ENCODE measurements at places on chromosomes 12 and 14.
A peak's percentile ranks its signal among the peaks of the same experiment; 100 is the strongest.

GRCh38 chr12:4763549-4763948 is 43.3 kb downstream of the GALNT8 start:
- DNase-seq = peak; percentile 26

DNA sequence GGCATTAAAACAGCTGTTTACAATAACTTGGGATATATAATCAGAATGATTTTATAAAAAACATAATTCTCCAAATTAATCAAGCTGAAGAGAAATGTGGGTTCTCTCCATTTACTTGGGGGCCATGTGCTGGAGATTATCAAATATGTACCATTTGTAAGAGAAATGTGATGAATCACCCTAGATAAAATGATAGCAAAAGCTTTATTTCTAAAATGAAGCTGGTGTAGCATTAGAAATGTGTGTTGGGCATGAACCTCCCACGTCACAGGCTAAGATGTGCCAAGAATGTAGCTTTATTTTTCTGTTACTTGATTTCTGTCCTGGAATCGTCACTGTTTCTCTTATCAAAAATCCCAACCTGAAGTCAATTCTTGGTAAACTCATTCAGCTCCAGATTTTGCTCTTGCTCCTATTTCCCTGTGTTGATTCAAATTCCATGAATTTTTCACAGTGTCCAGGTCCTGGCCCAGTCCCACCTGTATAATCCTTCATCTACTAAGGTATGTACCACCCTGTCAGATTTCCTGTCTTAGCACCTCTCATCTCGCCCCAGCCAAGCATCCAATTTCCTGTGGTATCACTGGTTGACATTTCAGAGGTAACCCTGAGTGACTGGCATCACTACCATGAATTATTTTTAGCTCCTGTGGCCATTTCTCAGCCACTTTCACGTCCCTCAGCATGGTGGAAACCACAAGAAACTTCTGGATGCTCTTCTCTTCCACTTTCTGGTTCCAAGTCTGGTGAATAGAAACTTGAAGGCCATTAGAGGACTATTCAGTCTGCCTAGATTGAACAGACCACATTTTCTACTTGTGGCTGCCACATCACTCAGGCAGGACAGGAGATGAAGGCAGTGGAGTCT is 103.6 kb upstream of the FLRT2 start:
- DNase-seq = no peak

- peak; percentile 25 for DNase-seq
Observed at GRCh38 chr14:70257526-70257925, 68.8 kb upstream of the SLC8A3 start.

- no peak for DNase-seq
Observed at GRCh38 chr14:66511849-66512248, 3.9 kb downstream of the GPHN start.

DNA sequence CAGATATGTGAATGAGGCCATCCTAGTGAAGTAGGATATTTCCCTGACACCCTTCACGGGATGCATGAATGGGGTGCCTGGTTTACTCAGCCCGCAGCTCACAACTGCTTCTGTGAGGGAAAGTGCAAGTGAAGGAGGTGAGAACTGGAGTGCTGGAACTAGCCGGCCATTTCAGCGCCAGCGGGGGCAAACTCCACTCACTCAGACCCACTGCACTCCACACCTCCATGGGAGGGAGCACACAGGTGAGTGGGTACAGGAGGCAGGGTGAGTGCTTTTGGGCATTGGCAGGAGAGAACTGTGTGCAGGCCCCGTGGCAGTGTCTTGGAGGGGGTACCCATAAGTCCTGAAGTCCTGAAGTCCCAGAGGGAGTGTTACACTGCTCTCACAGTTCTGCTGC is 1008.4 kb downstream of the SLC6A15 start:
- DNase-seq = no peak

- no peak for DNase-seq
Observed at GRCh38 chr14:90296641-90297040, 35.1 kb downstream of the NRDE2 start.

- no peak for DNase-seq
Observed at GRCh38 chr12:87901457-87901856, 127.7 kb downstream of the C12orf50 start.

- no peak for DNase-seq
Observed at GRCh38 chr12:121549075-121549474, 31.7 kb downstream of the KDM2B start.

GRCh38 chr12:26047401-26048226 is 77.2 kb downstream of the BHLHE41 start:
- DNase-seq = no peak

DNA sequence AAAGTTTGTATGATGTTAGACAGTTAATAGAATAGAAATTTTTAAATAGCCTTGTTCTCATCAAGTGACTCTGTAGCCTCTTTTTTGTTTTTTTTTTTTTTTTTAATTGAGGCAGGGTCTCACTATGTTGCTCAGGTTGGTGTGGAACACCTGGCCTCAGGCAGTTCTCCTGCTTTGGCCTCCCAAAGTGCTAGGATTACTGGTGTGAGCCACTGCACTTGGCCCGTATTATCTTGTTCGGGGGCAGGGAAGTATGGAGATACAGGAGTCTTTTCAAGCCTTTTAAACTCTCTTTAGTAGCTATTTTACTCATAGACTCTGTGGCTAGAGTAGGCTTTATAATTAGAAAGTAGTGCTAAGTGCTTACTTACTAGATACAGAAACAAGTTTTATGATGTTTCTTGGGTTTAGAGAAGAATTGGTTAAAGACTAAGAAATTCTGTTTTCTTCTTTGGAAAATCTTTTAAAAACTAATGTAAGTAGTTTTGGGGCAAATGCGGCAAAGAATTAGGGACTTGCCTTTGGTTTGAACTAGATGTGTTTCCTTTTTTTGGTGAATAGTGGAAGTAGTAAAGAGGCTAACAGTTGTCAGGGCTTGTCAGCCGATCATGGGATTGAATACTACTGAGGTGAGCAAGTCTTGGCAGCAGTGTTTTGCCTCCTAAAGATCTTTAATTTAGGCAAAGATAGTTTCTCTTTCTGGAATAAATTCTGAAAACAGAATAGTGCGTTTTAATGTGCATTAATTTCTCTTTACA is 31.3 kb downstream of the FBXO34 start:
- no peak for DNase-seq

DNA sequence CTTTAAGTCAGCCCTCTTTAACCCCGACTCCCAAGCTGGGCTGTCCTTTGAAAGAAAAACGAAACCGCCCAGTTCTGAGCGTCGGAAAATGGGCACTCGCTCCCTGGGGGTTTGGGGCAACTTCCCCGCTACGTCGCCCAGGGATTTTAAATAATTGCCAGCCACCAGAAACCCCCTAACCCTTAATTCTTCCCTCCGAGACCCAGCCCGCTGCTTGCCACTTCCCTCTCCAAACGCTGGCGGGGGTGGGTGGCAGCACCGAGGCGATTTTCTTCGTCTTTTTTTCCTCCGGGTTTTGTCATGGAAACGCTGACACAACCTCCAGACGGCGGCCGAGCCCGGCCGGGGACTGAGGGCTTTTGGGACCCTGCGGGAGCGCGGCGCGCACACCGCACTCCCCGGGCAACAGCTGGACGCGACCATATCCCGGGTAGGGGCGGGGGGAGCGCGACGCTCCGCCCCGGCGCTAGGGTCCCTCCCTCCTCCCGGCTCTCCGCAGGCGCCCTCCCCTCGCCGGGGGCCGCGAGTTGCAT is at the start of gene CHST11:
CHST11 (plus strand) TSS at position 532 of the 533 bp plus-strand sequence.
- peak; percentile 92 for DNase-seq

DNA sequence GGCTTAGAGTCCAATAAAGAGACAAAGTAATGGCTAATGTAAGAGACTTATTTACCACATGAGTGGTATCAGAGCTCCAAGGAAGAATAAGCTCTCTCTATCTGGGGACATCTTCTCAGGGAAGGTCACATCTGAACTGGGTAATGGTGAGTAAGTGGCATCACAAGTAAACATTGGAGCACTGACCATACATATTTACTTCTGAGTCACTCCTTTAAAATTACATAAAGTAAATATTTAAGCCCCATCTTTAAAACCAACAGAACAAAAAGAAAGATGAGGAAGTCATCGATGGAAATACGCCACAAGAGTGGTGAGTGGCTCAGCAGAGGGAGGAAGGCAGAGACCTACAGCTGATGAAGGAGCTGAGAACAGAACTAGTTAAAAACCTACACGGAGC is 159.9 kb downstream of the DUSP6 start:
- no peak for DNase-seq

DNA sequence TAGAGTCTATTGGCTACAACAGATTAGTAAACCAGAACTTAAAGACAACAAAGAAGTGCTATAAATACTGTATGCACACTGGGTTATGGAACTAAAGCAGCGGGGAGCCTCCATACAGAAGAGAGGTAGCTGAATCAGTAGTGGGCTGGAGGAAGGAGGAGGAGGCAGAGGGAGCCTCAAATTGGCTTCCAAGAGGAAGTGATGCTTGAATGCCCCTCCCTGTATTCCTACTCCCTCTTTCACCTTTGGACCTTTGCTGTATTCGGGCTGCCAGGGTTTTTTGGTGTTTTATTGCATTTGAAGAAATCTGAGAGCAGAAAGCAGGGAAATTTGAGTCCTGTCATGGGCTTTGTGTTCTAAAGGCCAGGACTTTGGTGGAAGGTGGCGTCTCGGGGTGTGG is 104.0 kb upstream of the PTPRB start:
- no peak for DNase-seq

GRCh38 chr12:91098461-91098860 is 12.8 kb downstream of the LUM start:
- DNase-seq = no peak

GRCh38 chr12:108964371-108965352 is 56.2 kb downstream of the SVOP start:
- no peak for DNase-seq

DNA sequence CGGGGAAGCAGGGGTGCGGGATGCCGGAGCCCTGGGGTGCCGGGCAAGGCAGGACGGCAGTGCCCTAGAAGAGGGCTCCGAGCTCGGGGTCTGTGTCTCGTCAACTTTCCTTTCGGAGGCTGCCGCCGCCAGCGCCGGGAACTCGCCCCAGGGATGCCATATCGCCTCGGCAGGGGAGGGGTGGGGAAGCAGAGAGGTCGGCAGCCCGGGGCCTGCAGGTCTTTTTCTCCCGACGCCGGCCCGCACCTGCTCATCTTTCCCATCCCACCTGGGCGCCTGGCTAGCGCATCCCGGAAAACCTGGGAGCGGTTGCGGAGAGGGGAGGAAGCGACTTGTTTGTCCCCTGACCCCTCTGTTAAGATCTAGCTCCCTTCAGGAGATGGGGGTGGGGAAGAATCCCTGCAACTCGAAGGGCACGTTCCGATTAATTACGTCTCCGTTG is 547 bp downstream of the CNTN1 start:
- DNase-seq = no peak

DNA sequence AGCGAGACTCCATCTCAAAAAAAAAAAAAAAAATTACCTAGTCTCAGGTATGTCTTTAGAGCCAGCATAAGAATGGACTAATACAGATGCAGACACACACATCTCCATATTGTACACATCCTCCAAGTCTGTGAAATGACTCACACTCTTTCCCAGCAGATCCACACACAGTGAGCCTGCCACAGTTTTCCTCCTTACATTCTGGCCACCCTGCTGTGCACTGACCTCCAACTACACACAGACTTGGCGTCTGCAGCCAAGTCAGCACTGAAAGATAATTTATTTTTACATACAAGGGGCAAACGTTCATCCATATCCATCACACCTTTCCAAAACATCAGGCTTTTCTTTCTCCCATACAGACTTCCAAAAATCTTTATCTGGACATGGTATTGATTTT is 115.9 kb downstream of the SLC25A21 start:
- DNase-seq = no peak

- DNase-seq = no peak
Observed at GRCh38 chr12:20289520-20289919, 78.8 kb upstream of the PDE3A start.

GRCh38 chr14:58121530-58122186 is 30.4 kb downstream of the ARMH4 start:
- DNase-seq = no peak

DNA sequence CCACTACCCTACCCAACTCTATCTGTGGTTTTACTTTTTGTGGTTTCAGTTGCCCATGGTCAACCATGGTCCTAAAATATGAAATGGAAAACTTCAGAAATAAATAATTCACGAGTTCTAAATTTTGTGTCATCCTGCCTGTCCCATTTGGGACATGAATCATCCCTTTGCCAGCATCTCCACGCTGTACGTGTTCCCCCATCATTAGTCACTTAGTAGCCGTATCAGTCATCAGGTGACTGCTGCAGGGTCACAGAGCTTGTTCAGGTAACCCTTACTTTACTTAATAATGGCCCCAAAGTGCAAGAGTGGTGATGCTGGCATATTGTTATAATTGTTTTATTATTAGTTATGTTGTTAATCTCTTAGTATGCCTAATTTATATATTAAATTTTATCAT is 209.9 kb downstream of the ITPR2 start:
- DNase-seq = no peak

- no peak for DNase-seq
Observed at GRCh38 chr12:6695313-6696045, 5.1 kb downstream of the PIANP start.

- no peak for DNase-seq
Observed at GRCh38 chr12:104352106-104352713, 48.7 kb downstream of the EID3 start.

DNA sequence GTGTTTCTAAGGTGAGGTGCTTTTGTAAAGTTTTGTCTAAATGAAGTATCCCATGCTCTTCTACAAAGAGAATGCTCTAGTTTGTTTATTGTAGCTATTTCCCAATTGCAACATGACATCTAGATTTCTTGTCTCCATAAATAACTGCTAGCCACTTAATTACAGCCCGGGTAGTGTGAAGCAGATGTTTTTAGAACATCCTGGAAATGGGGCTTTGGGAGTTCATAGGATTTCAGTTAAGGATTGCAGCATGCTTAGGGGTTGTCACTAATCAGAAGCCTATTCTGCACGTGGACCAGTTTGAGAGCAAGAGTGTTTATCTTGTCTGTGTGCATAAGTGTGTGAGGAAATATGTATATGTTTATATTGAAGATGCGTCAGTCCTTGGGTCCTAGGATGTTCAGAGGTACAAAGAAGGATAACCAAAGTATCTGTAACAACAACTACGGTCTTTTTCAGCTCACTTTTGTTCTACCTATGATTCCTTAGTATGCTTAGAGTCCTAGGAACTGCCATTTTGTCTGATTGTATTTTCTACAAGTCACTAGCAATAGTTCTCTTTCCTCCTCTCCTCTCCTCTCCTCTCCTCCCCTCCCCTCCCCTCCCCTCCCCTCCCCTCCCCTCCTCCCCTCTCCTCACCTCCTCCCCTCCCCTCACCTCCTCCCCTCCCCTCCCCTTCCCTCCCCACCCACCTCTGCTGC is 135.3 kb downstream of the ACSS3 start:
- no peak for DNase-seq

- no peak for DNase-seq
Observed at GRCh38 chr12:128133321-128134073, 133.5 kb upstream of the TMEM132C start.

Data from SW480 (cell line).